ENCODE measurements at places on chromosomes 7 and 10. TPM values are rescaled to one million over a fixed set of nuclear protein-coding genes. Genes with fewer than 3 reads are reported as not detected.

- no peak for DNase-seq
These were observed 58.1 kb downstream of the PAX2 start for GRCh38 chr10:100803492-100803891.

Gene CCDC172
- not detected for polyA plus RNA-seq

Gene GDF2
- polyA plus RNA-seq: not detected

DNA sequence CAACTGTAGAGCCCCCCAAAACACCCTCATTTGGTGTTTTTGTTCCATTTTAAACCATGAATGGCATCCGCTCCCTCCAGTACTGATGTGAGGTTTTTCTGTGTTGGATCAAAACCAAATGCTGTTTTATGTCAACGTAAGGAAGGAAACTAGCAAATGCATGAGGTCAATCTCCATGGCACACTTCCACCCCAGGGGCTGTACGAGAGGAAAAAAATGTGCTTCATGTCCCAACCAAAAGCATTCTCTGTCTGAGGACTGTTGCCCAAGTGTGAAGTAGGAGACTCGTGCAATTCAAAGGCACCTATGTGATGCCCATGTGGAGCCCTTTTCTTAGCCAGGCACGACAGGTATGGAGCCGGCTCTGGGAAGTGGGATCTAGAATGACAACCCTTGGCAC, 180.3 kb upstream of the MKI67 start:
- no peak for DNase-seq

Gene HKDC1
- 15.6 TPM for polyA plus RNA-seq

- no peak for DNase-seq
These were observed 223.1 kb downstream of the REEP3 start for GRCh38 chr10:63744060-63744941.

All from renal cortex interstitium (tissue), 15 donors.